Sigmoid colon (tissue), 7 donors: ENCODE measurements at places on chromosomes 6 and 20. TPM values are rescaled to one million over a fixed set of nuclear protein-coding genes. Genes with fewer than 3 reads are reported as not detected.

DNA sequence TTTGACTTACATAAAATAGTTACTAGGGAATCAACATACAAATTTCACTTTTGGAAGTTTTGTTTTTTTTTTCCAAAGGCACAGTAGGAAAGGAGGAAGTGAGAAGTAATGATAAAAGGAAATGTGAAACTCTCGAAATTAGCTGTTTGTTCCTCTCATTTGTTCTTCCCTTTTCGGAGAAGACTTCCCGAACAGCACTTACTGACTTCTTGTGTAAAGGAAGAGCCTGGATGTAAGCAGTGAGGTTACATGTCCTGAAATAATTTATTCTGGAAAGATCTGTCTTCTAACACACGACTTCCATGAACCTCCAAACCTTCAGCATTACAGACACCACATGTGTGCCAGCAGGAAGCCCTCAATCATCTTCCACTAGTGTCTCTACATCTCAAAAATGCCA, 59.1 kb downstream of the KIF16B start:
- DNase-seq: no peak

DNA sequence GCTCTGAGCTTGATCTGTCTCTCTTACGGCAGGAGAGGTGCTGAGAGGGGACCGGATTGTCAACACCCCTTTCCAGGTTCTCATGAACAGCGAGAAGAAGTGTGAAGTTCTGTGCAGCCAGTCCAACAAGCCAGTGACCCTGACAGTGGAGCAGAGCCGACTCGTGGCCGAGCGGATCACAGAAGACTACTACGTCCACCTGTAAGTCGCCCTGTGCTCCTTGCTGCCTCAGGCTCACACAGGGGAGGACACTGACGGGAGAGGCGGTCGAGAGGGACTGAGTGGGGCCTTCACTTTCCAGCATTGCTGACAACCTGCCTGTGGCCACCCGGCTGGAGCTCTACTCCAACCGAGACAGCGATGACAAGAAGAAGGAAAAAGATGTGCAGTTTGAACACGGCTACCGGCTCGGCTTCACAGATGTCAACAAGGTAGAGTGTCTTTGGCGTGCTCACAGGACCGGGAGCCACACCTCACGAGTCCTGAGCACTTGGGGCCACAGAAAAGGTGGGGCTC, 32.0 kb downstream of the TM9SF4 start:
- peak; percentile 40 for DNase-seq

GRCh38 chr20:48571949-48572847, 255.6 kb downstream of the PREX1 start:
- DNase-seq: no peak

GRCh38 chr20:12455148-12455547, 537.5 kb downstream of the BTBD3 start:
- DNase-seq: no peak

- DNase-seq: no peak
Observed at GRCh38 chr6:117595099-117595923, 7.0 kb downstream of the GOPC start.

GRCh38 chr6:88220493-88220892, 54.3 kb upstream of the CNR1 start:
- no peak for DNase-seq

DNA sequence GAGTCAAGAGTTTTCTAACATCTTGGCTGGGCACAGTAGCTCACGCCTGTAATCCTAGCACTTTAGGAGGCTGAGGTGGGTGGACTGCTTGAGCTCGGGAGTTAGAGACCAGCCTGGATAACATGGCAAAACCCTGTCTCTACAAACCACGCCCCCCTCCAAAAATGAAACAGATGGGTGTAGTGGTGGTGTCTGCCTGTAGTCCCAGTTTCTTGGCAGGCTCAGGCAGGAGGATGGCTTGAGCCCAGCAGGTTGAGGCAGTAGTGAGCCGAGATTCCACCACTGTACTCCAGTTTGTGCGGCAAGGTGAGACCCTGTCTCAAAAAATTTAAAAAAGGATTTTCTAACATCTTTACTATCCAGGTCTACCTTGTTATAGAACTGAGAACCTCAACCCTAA, 22.0 kb downstream of the FAM8A1 start:
- no peak for DNase-seq

- DNase-seq: no peak
Observed at GRCh38 chr6:81962198-81962597, 209.7 kb upstream of the TENT5A start.

- DNase-seq: no peak
Observed at GRCh38 chr6:15465212-15465611, 197.6 kb downstream of the DTNBP1 start.

GRCh38 chr6:147138835-147139234, 65.4 kb upstream of the STXBP5 start:
- DNase-seq: no peak

GRCh38 chr6:105892577-105893262, 193.4 kb upstream of the PRDM1 start:
- no peak for DNase-seq

GRCh38 chr6:33746036-33746600, 587 bp downstream of the IP6K3 start:
- DNase-seq: peak; percentile 96

DNA sequence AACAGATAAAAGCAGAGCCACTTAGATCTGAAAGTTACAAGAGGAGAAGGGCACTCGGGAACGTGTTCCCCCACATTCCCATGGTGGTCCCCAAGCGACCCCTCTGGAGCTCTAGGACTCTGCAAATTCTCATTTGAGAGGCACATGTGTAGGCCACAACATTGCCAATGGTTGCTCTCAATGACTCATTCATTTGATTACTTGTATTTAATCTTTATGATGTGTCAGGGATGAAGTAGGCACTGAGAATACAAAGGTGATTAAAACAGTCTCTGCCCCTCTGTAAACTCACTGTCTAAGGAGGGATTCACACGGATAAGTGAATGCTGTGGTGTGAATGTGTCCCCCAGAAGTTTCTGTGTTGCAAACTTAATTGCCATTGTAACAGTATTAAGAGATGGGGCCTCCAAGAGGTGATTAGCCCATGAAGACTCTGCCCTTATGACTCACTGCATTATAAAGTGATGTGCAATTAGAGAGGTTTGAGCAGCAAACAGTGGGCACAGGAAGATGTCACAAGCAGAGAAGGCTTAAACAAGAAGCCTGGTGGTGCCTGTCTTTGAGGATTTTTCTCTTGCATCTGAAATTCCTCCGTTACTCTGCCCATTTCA, 34.0 kb upstream of the TRAM2 start:
- DNase-seq: no peak

DNA sequence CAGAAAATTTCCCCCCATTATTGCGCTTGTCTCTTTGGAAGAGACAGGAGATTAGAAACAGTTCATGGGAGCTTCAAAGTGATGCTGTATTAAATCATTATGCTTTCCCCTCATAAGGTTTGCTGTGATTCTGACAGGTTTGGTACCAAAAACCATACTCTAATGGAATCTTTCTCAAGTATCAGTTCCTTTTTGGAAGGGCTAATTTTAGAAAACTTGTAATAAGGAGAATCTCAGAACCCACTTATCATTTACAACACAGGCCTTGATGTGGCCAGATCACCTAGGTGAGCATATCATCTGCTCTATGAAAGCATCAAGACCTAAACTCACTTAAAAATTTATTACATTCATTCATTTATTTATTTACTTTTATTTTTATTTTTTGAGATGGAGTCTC, 51.2 kb downstream of the TP53INP2 start:
- DNase-seq: no peak

GRCh38 chr6:8029243-8029870, 34.8 kb downstream of the BLOC1S5 start:
- no peak for DNase-seq

- DNase-seq: no peak
Observed at GRCh38 chr6:29603930-29604329, 19.0 kb downstream of the OR2H2 start.

GRCh38 chr6:165626711-165627110, 36.3 kb downstream of the PDE10A start:
- no peak for DNase-seq

DNA sequence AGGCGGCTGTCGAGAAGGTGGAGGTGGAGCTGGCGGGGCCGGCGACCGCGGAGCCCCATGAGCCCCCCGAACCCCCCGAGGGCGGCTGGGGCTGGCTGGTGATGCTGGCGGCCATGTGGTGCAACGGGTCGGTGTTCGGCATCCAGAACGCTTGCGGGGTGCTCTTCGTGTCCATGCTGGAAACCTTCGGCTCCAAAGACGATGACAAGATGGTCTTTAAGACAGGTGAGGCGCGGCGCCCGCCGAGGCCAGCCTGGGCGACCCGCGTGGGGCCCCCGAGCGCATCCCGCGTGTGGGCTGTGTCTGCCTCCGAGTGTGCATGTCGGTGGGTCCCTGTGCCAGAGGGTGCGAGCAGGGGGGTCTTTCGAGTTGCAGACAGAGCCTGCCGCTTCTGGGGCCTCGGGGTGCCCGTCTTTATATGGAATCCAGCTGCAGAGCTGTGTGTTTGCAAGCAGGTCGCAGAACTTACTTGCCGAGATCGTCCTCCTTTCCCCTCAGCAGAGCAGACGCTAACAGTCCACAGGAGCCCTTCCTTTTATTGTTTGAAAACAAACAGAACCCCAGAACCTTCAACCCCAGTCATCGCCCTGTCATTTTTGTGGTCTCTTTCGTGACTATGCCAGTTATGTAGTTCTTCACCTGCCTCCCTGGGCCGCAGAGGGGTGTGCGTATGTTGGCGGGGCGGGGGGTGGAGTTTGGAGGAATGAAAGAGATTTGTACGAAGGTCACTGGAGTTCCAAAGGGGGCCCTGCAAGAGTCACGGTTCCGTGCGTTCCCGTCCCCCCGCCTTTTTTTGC, 766 bp downstream of the SLC16A10 start:
- DNase-seq: no peak

DNA sequence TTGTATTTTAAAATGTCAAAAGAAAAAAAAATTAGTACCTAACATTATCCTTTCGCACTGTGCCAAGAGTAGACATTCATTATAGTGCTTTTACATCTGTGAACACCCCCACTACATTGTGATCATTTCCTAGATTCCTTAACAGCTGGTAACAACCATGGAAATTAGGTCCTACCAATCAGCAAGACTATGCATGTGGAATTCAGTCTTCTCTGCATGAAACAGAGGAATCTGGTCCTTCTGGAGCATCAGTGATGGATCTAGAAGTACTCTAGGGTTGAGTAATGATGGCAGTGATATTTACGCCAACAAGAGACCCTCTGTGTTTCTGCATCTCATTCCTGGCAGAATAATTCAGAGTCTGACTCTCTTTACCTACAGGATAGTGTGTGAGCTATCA, 9.4 kb downstream of the OR12D1 start:
- no peak for DNase-seq

PSORS1C2 gene
- total RNA-seq: not detected

LRRC73 gene
- 0.36 TPM for total RNA-seq

MPIG6B gene
- not detected for total RNA-seq

CDH26 gene
- total RNA-seq: 5.5 TPM

PXDC1 gene
- total RNA-seq: 46.7 TPM

MYH7B gene
- 0.66 TPM for total RNA-seq

PRICKLE4 gene
- 13.8 TPM for total RNA-seq

B3GAT2 gene
- not detected for total RNA-seq

SSTR4 gene
- total RNA-seq: not detected
